ENCODE measurements at places on chromosomes 11 and 22. TPM values are rescaled to one million over a fixed set of nuclear protein-coding genes. Genes with fewer than 3 reads are reported as not detected.

DNA sequence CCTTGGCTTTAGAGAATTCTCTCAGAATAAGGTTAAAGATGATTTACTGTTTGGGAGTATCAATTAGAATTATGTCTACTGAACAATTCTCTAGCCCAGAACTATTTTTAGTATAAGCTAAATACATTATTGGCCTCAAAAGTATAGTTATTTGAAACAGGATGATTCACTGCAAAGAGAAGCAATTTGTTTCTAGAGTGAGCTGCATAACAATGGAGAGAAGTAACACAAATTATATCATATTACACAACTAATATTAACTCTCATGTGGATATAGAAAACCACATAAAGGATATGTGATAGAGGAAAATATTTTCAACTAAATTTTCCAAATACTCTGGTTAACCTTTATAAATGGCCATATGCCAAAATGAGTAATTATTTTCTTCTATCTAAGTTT is 24.9 kb downstream of the PGM2L1 start:
- H3K27me3 ChIP-seq: no peaks in the 10 kb centered on the region
- no peaks in the 10 kb centered on the region for H3K4me1 ChIP-seq
- no peak overlapping the region for H3K4me3 ChIP-seq
- H3K27ac ChIP-seq: no peak overlapping the region
- DNase-seq: no peak

DNA sequence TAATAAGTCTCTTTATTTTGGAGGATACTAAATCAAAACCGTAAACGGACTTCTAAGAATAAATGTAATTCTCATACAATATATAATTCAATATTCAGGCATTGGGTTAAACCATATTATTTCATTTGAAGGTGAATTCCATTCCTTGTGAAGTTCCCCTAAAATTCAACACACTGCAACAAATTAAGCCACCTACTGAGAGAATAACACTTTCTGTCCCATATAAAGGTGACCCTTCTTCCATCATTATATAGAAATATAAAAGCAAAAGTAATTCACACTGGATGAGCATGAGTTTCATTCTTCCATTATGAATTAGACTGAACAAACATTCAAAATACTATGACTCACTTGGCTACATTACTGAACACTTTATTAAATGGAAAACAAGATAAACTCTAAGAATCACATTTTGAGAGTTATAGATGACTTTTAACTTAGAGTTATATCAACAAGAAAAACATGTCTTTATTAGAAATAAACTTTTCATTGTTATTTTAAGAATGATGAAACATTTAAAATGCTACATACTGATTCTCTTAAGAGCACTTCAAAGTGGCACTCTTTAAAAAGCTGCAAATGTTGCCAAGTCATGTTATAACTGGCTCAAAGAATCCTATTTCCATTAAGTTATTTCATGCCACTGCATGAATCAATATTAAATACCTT is 2.8 kb downstream of the SESN3 start:
- DNase-seq: no peak
- no peak overlapping the region for H3K27ac ChIP-seq
- no peaks in the 10 kb centered on the region for H3K36me3 ChIP-seq
- H3K4me1 ChIP-seq: peaks cover 10% of the 10 kb centered on the region
- no peaks in the 10 kb centered on the region for H3K27me3 ChIP-seq
- H3K4me3 ChIP-seq: no peak overlapping the region

GRCh38 chr22:39543095-39543494 is 10.5 kb upstream of the RPS19BP1 start:
- no peak overlapping the region for H3K4me3 ChIP-seq
- H3K4me1 ChIP-seq: no peaks in the 10 kb centered on the region
- no peaks in the 10 kb centered on the region for H3K36me3 ChIP-seq

- peaks cover 57% of the 10 kb centered on the region for H3K4me1 ChIP-seq
- DNase-seq: peak; percentile 25
- H3K27ac ChIP-seq: peak overlapping the region; percentile 88
- H3K4me3 ChIP-seq: no peak overlapping the region
- no peaks in the 10 kb centered on the region for H3K36me3 ChIP-seq
Measured at GRCh38 chr22:39175353-39176142, 23.1 kb upstream of the CBX7 start.

DNA sequence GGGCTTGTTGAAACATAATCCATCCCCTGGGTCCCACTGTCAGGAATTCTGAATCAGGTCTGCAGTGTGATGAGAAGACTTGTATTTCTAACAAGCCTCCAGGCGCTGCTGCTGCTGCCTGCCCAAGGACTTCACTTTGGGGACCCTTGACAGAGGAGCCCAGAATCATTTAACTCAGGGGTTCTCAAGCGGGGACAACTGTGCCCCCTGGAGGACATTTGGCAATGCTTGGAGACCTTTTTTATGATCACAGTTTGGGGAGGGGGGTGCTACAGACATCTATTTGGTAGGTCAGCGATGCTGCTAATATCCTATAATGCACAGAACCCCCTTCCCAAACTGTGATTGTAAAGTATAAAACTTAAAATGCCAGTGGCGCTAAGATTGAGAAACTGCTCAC is 312.8 kb downstream of the OPCML start:
- DNase-seq: no peak
- no peaks in the 10 kb centered on the region for H3K27me3 ChIP-seq
- H3K4me1 ChIP-seq: no peaks in the 10 kb centered on the region
- H3K27ac ChIP-seq: no peak overlapping the region
- H3K36me3 ChIP-seq: no peaks in the 10 kb centered on the region

- no peak for DNase-seq
- H3K27ac ChIP-seq: no peak overlapping the region
- no peak overlapping the region for H3K4me3 ChIP-seq
- H3K4me1 ChIP-seq: no peaks in the 10 kb centered on the region
Measured at GRCh38 chr11:116234989-116235568, 537.7 kb downstream of the BUD13 start.

GRCh38 chr11:64253481-64253880 is 2.2 kb downstream of the PLCB3 start:
- no peak overlapping the region for H3K4me3 ChIP-seq
- H3K36me3 ChIP-seq: peaks cover 29% of the 10 kb centered on the region
- no peaks in the 10 kb centered on the region for H3K4me1 ChIP-seq

DNA sequence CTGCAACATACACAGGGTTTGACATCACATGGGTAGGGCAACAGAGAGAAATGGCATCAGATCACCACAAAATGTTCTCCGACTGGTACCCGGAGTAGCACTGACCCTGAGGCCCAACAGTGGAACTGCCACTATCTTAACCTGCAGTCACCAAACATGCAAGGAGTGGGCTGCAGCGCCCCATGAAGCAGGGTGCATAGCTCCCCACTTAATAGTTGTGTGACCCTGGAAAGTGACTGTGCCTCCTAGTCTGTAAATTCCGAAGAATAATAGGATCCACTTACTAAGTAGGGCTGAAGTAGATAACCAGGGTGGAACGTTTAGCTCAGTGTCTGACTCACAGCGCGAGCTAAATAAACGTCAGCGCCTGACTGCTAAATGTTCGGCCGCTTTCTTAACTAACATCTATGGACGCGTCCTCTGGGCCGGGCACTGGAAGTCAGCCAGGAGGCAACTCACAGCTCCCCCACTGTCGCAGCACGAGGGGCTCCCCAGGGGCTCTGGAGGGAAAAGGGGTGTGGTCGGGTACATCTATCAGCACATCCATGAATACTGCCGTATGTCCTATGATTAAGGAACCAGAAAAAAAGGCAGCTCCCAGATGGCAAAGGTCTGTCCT is 777 bp downstream of the LTO1 start:
- peak overlapping the region; percentile 82 for H3K4me3 ChIP-seq
- H3K27ac ChIP-seq: peak overlapping the region; percentile 94
- H3K4me1 ChIP-seq: peaks cover 18% of the 10 kb centered on the region
- peaks cover 3% of the 10 kb centered on the region for H3K36me3 ChIP-seq
- no peaks in the 10 kb centered on the region for H3K27me3 ChIP-seq

- H3K27me3 ChIP-seq: no peaks in the 10 kb centered on the region
- H3K27ac ChIP-seq: peak overlapping the region; percentile 71
- H3K4me1 ChIP-seq: peaks cover 10% of the 10 kb centered on the region
- no peaks in the 10 kb centered on the region for H3K36me3 ChIP-seq
Measured at GRCh38 chr22:27668828-27669797, 132.4 kb downstream of the MN1 start.

GRCh38 chr11:121810291-121810690 is 305.7 kb downstream of the BLID start:
- no peaks in the 10 kb centered on the region for H3K36me3 ChIP-seq
- no peak for DNase-seq

DNA sequence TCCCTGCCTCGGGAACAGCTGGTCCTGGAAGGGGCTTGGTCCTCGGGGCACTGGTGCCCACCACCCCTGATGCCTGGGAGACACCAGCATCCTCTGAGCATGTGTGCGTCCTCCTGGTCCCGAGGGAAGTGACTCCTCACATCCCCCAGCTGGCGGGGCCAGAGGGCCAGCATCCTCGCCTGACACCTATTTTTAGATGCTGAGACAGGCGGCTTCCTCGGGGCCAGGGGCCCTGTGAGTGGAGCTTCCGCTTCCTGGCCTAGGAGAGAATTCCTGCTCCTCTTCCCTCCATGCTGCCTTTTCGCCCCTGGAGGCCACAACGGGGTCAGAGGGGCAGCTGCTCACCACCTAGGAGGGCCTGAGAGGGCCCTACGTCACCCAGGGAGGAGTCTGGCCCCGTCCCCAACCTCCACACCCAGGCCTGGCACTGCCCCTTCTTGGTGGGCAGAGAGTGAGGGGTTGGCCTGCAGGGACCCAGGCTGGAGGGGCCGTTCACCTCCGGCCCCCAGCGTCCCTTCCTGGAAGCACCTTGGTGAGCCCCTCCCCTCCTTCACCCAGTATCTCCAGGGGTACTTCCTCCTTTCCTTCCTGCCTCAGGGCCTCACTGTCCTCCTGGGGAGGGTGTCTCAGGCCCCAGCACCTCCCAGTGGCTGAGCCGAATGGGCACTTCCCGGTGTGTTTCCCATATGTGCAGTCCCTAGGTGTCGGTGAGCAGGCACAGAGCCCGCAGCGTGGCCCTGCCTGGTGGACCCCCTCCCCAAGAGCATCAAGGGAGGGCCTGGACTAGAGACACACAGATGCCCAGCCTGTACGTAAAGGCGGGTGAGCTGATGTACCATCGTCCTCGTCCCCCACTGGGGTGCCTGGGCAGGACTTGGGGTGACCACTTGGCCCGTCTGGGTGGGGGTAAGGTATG is 6.1 kb downstream of the CD81 start:
- H3K27ac ChIP-seq: peak overlapping the region; percentile 86
- peaks cover 67% of the 10 kb centered on the region for H3K4me1 ChIP-seq
- peak; percentile 61 for DNase-seq
- H3K36me3 ChIP-seq: no peaks in the 10 kb centered on the region

DNA sequence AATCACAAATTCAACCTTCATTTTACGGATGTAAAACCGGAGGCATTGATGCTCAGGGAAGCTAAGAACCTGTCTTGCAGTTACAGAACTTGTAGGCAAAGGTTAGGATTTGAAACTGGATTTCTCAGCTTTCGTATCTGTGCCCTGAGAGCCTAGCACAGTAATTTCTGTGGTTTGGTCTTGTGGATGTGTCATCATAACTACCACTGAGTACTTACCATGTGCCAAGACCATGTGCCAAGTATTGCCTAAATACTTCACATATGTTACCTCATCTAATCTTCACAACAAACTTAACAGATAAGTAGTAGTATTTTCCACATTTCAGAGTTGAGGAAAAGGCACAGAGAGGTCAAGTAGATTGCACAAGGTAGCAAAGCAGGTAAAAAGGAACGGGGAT is 140.7 kb downstream of the NXPE2 start:
- no peak overlapping the region for H3K4me3 ChIP-seq
- DNase-seq: no peak
- no peaks in the 10 kb centered on the region for H3K36me3 ChIP-seq
- H3K4me1 ChIP-seq: no peaks in the 10 kb centered on the region
- no peak overlapping the region for H3K27ac ChIP-seq

GRCh38 chr11:74672956-74673692 is 58.1 kb downstream of the CHRDL2 start:
- H3K27me3 ChIP-seq: no peaks in the 10 kb centered on the region
- H3K36me3 ChIP-seq: no peaks in the 10 kb centered on the region
- H3K4me1 ChIP-seq: no peaks in the 10 kb centered on the region
- peak; percentile 39 for DNase-seq
- no peak overlapping the region for H3K4me3 ChIP-seq

DNA sequence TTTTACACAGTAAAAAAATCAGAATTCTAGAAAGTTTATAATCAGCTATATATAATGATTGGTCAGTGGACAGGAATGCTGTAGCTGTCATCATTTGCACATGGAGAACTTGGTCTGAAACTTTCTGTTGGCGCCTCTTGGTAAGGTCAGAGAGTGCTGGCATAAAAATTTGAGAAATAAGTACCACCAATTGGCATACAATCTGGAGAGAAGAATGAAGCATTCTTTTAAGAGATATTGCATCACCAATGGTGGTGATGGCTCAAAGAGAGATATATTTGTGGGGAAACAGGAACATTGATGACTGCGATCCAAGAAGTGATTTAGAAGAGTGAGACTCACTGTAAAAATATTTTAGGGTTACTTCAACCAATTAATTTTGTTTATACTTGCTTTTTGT is 19.8 kb upstream of the OOSP1 start:
- no peaks in the 10 kb centered on the region for H3K4me1 ChIP-seq
- DNase-seq: no peak
- H3K36me3 ChIP-seq: no peaks in the 10 kb centered on the region
- H3K27ac ChIP-seq: no peak overlapping the region
- no peaks in the 10 kb centered on the region for H3K27me3 ChIP-seq
- H3K4me3 ChIP-seq: no peak overlapping the region

DNA sequence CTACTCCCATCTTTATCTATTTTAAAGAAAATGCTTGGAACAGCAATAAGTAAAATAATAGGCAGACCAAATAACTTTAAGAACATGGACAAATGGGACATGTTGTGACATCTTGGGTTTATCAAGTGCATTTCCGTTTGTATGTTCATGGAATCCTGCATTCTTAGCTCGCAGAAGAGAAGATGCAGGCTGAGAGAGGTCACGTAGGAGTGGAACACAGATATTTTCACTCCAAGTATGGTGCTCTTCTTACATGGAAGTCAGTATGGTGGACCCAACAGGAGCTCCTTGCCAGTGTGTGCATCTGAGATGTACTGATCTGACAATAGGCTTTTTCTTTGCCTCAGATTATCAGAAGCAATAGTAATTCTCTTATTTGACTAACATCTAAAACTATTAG is 1.7 kb downstream of the E2F8 start:
- peaks cover 14% of the 10 kb centered on the region for H3K27me3 ChIP-seq
- H3K4me3 ChIP-seq: no peak overlapping the region

The KRTAP5-1 gene
- polyA plus RNA-seq: not detected

The MUC2 gene
- polyA plus RNA-seq: 0.24 TPM

The APOBEC3B gene
- polyA plus RNA-seq: 4.4 TPM

The UBQLNL gene
- 0.16 TPM for polyA plus RNA-seq

The CRYBA4 gene
- 0.06 TPM for polyA plus RNA-seq

The FAT3 gene
- polyA plus RNA-seq: 0.22 TPM

The HTR3B gene
- polyA plus RNA-seq: 0.03 TPM
